Calu3 (cell line): ENCODE measurements at places on chromosomes 4 and X.

GRCh38 chr4:101307899-101308298 lies 39.4 kb downstream of the PPP3CA start:
- DNase-seq, result no peak

GRCh38 chrX:40170830-40171512 lies 73.2 kb upstream of the BCOR start:
- DNase-seq, result no peak

DNA sequence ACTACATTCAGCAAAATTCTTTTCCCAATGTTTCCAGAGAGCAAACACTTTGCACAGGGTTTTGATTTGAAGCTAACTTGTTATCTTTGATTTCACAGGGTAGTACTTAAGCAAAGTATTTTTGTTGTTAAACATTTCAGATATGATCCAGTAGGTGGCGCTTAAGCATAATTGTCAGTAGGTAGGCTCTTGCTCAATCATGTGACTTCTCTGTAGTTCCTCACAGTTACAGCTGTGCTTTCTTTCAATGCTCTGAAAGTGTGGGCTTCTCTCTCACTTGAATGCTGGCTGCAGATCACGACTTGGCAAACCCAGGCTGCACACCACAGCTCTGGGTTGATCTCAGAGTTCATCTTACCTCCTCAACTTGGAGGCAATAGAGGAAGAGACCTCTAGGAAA lies 1016.5 kb downstream of the SH3BGRL start:
- DNase-seq, result no peak

DNA sequence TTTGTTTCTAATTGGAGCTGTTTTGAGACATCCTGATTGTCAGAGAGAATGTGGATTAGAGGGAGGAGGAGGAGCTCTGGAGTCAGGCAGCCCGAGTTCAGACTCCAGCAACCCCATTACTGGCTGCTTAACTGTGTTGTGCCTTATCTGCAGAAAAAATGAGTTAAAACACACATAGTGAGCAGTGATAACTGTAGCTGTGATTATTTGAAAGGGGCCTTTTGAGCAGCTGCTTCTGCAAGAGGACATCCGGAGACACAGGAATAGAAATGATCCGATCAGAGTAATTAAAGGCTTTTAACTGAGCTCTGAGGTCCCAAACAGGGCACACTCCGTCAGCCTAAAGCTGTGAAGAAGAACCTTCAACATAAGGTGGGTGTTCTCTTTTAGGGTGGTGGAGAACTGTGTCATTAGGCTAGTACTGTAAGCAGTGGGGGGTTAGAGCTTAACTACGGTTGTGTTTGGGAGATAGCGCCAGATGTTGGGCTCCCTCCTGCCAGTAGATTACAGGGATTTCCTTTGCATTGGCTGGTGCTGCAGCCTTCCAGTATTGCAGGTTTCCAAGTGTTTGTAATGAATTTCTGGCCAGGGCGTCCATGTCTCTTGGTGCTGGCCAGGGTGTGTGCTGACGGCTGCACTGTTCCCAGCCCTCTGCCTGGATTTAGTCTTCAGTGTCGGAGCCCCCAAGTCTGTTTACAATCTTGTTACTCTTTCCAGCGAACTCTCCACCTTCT lies 24.3 kb downstream of the ADD1 start:
- no peak for DNase-seq

GRCh38 chr4:19348746-19349145 lies 903.0 kb upstream of the SLIT2 start:
- DNase-seq, result no peak

DNA sequence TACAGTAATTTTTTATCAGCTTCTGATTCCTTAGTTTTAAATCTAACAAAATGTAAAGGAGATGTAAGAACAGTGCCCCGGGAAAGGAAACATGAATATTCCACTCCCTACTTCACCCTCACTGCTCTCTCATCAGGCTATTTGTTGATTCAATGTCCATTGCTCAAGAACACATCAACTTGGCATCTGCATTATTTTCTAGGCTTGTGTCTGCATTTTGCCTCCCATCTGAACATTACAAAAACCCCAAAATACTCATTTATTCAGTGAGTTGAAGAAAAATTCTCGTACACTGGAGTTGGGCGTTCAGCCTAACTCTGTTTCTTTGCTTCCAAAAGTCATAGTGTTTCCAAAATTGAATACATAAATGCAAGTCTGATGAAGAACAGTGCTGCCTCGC lies 25.6 kb downstream of the ARHGAP6 start:
- DNase-seq, result no peak
